ENCODE measurements at places on chromosomes 2 and 18.

DNA sequence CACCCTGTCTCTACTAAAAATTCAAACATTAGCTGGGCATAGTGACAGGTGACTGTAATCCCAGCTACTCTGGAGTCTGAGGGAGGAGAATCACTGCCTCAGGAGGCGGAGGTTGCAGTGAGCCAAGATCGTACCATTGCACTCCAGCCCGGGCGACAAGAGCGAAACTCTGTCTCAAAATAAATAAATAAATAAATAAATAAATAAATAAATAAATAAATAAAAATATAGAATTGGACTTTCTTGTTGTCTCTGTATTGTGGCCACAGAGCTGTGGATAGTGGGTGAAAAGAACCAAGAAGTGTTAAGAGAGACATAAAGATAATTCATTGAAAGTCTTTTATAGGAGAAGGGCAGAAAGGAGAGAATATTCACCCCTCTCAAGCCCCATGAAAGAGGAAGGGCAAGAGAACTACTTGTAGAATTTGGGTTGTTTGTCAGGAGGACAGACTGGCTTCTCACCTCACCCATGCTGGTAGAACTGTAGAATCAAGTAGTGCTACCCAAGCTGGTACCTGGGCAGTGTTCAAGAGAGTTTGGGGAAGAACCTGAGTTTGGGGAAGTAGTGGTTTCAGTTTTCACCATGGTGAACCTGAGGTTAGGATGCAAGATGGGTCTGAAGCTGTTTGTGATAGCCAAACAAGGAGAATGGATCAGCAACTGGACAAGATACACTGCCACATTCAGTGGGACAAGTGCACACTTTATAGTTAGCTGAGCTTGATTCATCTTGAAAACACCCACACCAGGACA is 256.5 kb downstream of the CD226 start:
- DNase-seq = no peak

- DNase-seq = no peak
Measured at GRCh38 chr2:184452907-184453306, 145.4 kb upstream of the ZNF804A start.

GRCh38 chr18:63119647-63120046 is 199.9 kb downstream of the BCL2 start:
- no peak for DNase-seq

- no peak for DNase-seq
Measured at GRCh38 chr2:160516547-160517365, 23.1 kb upstream of the RBMS1 start.

GRCh38 chr2:192029089-192029488 is 165.6 kb downstream of the TMEFF2 start:
- no peak for DNase-seq

GRCh38 chr2:137764646-137765045 is 199.6 kb upstream of the HNMT start:
- no peak for DNase-seq

GRCh38 chr2:48414980-48415835 is 114.7 kb upstream of the STON1 start:
- no peak for DNase-seq

GRCh38 chr18:42929857-42930256 is 185.6 kb downstream of the RIT2 start:
- no peak for DNase-seq

DNA sequence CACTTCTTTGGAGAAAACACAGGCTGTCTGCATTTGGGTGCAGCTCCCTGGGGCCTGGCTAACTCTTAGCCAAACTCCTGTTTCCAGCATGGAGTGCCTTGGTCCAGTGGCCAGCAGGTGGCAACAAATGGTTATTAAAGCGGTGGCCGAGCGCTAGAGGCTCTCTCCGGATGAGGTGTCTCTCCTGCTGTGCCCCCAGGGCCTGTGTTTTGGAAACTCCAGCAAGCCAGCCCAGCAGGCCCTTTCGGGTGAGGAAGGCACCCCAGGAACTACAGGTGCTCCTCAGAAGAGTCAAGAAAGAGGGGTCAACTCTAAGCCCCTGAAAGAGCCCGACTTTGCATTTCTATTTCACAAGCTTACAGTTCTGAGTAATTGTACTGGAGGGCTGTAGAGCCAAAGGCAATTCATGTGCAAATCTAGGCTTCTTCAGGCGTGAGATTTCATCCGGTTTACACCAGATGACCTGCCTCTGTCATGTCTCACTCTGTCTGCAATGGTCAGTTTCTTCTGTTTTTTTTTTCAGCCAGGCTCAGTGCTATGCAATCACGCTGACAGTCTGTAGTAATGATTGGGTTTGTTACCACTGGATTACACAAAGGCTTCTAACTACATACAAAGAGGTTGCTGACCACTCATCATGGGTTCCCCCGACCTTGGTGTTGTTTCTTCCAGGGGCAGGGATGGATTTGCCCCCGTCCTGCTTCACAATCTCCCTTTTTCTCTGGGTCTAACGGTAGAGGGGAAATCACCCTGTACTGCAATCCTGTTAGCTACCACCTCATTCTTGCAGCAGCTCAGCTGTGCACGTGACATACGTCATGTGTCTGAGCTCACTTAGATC is 7.6 kb upstream of the CHRNA1 start:
- no peak for DNase-seq

DNA sequence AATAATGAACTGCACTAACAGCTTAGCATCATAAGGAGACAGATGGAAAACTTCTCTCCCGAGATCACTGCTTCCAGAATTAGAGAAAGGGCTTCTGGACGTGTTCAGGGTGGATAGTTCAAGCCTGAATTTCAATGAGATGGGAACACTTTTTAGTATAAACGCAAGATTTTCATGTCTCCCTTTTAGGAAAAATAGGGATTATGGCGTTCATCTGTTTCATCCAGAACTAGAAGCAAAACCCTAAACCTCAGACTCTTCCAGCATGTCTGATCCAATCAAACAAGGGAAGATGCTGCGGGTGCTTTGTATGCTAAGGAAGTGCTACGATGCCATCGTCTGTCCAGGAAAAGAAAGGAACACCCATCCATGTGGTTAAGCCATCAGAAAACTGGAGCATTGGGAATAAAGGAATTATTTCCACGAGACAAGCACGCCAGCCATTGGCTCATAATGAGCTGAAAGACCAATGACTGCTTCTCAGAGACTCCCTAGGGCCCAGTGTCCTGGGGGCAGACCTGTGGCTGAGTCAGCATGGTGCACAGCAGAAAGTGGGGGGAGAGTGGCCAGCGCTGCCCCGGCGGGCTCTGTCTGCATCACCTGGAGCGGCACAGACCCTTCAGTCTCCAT is 65.9 kb upstream of the AFF3 start:
- no peak for DNase-seq

- DNase-seq = no peak
Measured at GRCh38 chr2:233030-233429, 30.8 kb downstream of the SH3YL1 start.

GRCh38 chr2:43846140-43846793 is 7.5 kb downstream of the ABCG8 start:
- DNase-seq = no peak

GRCh38 chr18:3878401-3878800 is 428.4 kb downstream of the TGIF1 start:
- DNase-seq = no peak

DNA sequence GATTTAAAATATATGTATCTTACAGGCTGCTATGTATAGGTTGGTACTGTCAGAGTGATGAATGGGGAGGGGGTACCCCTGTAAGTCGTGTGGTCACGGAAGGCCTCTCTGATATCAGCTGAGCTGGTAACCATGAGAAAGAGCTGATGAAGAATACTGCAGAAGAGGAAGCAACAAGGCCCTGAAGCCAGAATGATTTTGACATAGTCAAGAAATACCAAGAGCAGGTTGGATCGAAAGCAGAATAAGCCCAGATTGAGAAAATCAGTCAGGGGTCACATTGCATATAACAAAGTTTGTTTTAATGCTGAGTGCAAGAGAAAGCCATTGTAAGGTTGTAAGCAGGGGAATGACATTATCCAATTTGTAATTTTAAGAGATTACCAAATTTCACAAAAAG is 57.3 kb downstream of the UNC50 start:
- DNase-seq = no peak

GRCh38 chr18:50203801-50204604 is 9.1 kb upstream of the MYO5B start:
- no peak for DNase-seq

DNA sequence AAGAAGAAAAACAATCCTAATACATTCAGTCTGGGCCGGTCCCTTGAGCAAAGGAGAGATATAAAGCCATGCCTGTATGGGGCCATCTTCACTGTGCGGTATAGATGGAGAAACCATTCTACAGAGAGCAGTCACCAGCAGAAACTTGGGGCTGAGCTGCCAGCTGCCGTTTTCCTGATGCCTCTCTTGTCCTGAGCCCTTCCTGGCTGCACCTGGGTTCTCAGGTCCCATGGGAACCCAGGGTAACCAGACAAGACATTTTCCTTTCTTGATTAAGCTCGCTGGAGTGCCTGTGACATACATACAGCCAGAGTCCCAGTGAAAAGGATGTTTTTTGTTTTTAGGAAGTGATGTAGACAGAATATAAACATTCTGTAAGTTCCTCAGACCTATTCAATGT is 5.3 kb upstream of the METTL21A start:
- no peak for DNase-seq

- no peak for DNase-seq
Measured at GRCh38 chr2:183229386-183229785, 105.1 kb downstream of the NUP35 start.

- DNase-seq = no peak
Measured at GRCh38 chr2:24075259-24075658, 867 bp downstream of the SF3B6 start.

- DNase-seq = no peak
Measured at GRCh38 chr18:54880395-54881105, 52.3 kb downstream of the RAB27B start.

DNA sequence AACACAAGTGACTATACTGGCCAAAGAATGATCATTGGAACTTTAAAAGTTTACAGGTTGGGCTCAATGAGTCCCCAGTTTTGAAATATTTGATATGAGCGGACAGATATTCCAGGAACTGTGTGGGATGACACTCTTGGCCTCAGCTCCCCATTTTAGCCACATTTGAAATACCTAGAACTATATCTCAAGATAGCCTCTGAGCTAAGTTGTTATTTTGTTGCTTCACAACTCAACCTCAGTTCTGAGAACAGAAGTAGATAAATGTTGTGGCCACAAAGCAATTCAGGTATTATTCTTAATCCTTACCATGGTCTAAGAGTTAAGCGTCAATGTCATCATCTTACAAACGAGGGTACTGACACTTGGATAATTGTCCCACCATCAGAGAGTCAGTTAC is 172.2 kb upstream of the SETBP1 start:
- DNase-seq = no peak

- DNase-seq = no peak
Measured at GRCh38 chr2:46876741-46877384, 38.7 kb downstream of the MCFD2 start.

GRCh38 chr2:114056294-114057143 is 166.6 kb downstream of the ACTR3 start:
- DNase-seq = no peak

DNA sequence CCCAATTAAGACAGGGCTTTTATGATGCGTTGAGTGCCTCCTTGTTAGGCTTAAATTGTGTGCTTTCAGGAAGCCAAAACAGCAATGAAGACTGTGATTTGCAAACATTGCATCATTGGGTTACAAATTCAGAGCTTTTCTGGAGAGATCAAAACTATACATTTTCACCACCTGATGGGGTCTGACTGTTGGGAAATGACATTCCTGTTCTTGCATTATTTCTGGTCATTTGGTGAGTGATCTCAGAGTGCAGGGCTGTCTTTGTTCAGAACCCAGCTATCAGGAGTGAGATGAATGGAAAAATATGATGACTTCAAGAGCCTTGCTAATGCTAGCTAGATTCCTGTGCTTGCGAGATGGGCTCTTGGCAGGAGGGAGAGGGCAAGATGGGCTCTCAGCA is 39.1 kb downstream of the SH3RF3 start:
- no peak for DNase-seq

- no peak for DNase-seq
Measured at GRCh38 chr2:159176555-159176954, 109.9 kb downstream of the WDSUB1 start.

DNA sequence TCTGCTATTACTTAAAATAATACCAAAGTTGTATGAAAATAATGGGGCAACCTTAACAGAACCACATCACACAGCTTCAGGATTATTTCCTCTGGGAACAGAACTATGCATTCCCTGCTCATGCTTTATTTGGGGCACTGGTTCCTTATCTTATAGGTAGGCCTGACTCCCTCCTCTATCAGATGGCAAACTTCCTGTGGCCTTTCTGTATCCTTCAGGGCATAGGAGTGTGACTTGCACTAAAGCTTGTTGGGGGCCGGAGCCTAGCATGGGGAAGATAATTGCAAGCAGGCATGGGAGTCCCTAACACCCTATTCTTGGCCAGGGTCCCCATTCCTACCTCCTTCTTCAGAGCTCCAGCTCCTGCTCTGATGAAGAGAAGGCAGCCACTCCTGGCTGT is 167.2 kb upstream of the SERTAD2 start:
- no peak for DNase-seq

GRCh38 chr2:221088506-221088905 is 483.6 kb downstream of the EPHA4 start:
- no peak for DNase-seq

- no peak for DNase-seq
Measured at GRCh38 chr2:204931562-204931961, 386.3 kb downstream of the PARD3B start.

DNA sequence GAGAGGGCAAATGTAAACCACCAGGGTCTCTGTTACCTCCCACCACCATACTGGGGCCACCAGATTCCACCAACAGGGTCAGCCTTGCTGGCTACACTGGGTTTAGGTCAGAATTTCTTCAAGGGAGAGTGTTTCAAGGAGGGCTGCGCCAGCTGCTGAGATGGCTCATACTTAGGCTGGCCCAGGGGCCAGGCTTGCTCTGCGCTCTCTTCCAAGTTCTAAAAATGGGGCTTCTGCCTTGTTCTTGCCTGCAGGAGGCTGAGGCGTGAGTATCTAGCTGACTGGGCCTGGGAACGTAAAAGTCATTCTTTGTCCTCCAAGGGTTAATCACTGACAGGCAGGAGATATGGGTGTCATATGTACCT is 28.1 kb downstream of the MRPL33 start:
- no peak for DNase-seq

DNA sequence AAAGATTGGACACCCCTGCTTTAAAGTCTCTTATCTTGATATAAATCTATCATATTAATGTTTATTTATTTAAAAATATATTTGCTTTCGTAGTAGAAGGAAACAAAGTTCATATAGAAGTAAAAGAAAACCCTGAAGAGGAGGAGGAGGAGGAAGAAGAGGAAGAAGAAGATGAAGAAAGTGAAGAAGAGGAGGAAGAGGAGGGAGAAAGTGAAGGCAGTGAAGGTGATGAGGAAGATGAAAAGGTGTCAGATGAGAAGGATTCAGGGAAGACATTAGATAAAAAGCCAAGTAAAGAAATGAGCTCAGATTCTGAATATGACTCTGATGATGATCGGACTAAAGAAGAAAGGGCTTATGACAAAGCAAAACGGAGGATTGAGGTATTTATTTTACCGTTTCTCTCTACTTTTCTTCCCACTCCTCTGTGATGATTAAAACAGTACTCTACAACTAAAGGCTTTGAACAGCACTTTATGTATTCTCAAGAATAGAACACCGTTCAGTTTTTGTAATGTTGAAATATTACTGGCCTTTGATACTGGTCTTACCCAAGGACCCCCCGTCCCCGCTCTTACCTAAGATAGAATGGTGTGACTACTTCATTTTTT is 39.2 kb downstream of the EIF5B start:
- DNase-seq = no peak
